ENCODE measurements at places on chromosomes 7 and 10.
A peak's percentile ranks its signal among the peaks of the same experiment; 100 is the strongest.

DNA sequence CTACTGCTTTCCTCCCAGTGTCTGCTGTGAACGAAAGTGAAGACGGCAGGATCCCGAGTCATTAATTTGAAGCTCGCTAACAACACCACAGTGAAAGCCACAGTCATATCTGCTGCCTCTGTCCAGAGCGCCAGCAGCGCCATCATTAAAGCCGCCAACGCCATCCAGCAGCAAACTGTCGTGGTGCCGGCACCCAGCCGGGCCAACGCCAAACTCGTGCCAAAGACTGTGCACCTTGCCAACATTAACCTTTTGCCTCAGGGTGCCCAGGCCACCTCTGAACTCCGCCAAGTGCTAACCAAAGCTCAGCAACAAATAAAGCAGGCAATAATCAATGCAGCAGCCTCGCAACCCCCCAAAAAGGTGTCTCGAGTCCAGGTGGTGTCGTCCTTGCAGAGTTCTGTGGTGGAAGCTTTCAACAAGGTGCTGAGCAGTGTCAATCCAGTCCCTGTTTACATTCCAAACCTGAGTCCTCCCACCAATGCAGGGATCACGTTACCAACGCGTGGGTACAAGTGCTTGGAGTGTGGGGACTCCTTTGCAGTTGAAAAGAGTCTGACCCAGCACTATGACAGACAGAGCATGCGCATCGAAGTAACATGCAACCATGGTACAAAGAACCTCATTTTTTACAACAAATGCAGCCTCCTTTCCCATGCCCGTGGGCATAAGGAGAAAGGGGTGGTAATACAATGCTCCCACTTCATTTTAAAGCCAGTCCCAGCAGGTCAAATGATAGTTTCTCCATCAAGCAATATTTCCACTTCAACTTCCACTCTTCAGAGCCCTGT lies 94.8 kb upstream of the KCNMA1 start:
- DNase-seq: no peak

DNA sequence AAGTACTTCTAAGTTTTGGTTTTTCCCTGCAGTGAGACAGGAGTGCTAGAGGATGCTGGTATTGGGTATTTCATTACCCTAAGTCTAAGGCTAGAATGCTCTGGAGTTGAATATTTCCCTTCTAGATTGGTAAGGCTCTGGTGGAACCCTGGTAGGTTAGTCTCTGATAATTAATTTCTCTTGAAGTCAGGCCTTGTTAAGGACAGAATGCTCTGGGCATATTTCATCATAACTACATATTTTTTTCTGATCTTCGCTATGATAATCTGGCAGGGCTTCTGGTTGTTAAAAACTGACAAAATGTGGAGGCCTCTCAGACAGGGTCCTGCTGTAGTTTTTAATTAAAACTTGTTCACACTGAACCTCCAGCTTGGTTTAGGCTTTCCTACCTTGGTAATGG lies 83.8 kb downstream of the CDK13 start:
- DNase-seq: no peak

- DNase-seq: no peak
Observed at GRCh38 chr7:36600314-36600682, 124.0 kb downstream of the AOAH start.

DNA sequence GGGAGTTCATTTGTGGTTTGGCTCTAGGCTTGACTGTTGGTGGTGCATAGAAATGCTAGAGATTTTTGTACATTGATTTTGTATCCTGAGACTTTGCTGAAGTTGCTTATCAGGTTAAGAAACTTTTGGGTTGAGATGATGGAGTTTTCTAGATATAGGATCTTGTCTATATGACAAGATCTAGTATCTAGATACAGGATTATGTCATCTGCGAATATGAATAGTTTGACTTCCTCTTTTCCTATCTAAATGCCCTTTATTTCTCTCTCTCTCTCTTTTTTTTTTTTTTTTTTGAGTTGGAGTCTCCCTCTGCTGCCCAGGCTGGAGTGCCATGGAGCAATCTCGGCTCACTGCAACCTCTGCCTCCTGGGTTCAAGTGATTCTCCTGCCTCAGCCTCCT lies 62.9 kb downstream of the MGAM2 start:
- DNase-seq: no peak

DNA sequence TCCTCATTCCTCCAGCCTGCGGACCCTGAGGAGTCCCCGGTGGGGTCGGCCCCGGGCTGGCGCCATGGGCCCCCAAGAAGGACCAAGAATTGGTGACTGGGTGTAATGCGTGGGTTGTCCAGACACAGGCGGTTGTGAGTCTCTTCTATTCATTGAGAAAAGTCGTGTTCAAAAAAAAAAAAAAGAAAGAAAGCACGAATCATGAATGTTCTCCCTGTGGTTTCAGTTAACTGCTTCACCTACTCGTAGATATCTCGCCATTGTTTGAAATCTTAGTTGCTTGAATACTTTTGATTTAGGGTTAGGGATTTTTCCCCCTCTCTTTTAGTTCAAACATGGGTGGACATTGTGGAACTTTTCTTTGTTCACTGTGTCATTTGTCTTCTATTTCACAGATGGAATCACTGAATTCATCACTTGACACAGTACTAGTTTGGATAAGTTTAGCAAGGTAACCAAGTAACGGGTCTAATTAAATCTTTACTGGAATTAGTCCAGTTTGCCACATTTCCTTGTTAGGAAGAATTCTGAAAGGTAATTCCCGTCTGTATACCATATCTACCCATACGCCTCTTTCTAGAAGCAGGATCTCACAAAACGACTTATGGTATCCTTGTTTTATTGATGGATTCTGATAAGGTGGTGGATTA lies 775 bp downstream of the STARD3NL start:
- peak; percentile 40 for DNase-seq

- DNase-seq: no peak
Observed at GRCh38 chr7:156386097-156386496, 254.5 kb upstream of the RNF32 start.

DNA sequence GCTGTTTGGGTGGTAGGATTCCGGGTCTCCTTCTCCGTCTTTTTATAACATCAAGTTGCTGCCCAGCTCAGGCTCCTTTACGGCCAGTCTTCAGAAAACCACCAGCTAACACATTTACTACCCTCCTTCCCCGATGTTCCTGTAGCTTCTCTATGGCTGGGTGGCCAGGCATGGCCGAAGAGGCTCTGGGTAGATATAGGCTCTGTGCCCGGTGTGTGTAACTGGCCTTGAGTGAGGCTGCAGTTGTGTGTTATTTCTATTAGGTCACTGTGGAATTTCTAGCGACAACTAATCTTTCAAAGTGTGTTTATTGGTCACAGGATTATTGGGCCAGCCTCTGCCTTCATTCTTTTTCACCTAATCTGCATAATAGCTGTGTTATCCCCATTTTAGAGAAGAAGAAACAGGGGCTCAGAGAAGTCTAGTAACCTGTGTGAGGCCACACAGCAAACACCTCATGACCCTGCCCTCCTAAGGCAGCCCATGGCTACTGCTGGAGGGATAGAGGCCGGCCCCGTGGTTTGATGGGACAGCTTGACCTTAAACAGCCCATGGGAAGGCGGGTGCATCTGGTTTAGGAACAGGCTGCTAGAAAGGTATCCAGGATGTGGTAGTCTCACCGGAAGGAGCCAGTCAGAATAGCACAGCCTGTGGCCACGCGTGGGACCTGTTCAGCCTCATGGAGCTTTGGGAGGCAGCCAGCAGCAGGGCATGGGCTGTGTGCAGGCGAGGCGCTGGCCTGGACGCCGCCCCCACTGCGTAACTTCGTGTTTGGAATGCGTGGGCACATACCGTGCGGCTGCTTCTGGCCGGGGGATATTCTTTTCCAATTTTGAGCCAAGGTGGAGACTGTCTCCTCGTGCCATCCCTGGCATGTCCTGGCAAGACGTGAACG lies 29.7 kb downstream of the HTRA1 start:
- DNase-seq: no peak

DNA sequence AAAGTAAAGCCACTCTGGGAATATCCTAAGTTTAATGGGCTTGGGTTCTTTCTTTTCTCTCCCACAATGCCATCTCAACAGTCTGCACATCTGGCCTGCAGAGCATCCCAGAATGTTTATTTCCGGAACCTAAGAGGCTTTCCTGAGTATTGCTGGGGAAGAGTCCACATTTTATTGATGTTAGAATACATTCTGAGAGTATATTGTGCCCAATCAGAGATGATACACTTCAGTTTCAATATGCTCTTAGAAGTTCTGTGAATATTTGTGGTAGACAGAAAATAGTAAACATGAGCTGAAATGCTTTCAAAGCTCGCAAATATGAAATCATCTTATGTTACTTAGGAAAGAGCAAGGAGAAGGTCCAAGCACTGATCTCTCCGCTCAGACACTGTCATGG lies 200.6 kb downstream of the TWIST1 start:
- no peak for DNase-seq

GRCh38 chr10:19892270-19892669 lies 76.0 kb downstream of the PLXDC2 start:
- DNase-seq: no peak

- no peak for DNase-seq
Observed at GRCh38 chr7:69588773-69589172, 9.5 kb upstream of the AUTS2 start.

- no peak for DNase-seq
Observed at GRCh38 chr7:78011642-78012041, 213.1 kb downstream of the PHTF2 start.

- no peak for DNase-seq
Observed at GRCh38 chr10:1047937-1048336, 982 bp downstream of the IDI1 start.

DNA sequence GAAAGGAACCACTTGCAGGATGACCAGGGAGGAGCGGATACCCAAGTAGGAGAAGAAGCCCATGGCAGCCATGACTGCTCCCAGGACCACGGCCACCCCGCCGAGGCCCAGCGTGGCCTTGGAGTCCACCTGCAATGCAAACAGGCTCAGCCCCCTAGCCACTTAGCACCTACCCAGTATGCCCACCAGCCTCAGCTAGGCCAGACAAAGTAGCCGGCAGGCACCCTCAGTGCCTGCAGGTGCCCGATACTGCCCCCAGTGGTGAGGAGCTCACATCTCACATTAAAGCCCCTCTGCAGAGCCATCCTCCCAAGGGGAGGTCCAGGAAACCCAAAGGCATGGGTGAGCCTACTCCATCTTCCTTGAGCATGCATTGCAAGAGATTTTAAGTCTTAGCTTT lies 6.6 kb downstream of the NPC1L1 start:
- DNase-seq: peak; percentile 86

GRCh38 chr10:131563411-131563810 lies 251.9 kb upstream of the TCERG1L start:
- DNase-seq: no peak

DNA sequence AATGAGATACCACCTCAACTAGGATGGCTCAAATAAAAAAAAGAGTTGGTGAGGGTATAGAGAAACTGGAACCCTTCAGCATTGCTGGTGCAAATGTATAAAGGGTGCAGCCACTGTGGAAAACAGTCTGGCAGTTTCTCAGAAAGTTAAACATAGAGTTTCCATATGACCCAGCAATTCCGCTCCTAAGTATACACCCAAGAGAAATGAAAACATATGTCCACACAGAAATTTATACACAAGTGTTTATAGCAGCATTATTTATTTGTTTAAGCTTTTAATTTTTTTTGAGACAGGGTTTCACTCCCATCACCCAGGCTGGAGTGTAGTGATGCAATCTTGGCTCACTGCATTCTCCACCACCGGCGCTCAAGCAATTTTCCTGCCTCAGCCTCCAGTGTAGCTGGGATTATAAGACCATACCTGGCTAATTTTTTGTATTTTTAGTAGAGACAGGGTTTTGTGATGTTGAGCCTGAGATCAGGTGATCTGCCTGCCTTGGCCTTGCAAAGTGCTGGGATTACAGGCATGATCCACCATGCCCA lies 118.2 kb upstream of the KIF5B start:
- no peak for DNase-seq

GRCh38 chr7:20164425-20165145 lies 52.6 kb downstream of the MACC1 start:
- no peak for DNase-seq

GRCh38 chr10:111130471-111130870 lies 53.6 kb downstream of the ADRA2A start:
- DNase-seq: no peak

DNA sequence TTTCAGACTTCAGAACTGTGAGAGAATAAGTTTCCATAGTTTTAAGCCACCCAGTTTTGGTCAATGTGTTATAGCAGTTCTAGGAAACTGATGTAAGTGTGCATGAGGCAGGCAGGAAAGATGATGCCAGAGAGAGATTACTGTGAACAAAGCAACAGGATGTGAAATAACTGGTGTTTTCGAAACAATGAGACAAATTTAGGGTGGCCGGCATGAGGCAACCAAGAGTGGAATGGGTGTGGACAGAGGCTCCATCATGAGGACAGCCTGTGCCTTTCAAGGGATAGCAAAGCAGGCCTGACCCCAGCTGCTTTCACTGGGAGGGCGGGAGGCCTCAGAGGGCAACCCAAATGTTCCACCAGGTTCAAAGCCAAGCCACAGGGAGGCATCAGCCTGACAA lies 67.3 kb upstream of the UCN3 start:
- no peak for DNase-seq

DNA sequence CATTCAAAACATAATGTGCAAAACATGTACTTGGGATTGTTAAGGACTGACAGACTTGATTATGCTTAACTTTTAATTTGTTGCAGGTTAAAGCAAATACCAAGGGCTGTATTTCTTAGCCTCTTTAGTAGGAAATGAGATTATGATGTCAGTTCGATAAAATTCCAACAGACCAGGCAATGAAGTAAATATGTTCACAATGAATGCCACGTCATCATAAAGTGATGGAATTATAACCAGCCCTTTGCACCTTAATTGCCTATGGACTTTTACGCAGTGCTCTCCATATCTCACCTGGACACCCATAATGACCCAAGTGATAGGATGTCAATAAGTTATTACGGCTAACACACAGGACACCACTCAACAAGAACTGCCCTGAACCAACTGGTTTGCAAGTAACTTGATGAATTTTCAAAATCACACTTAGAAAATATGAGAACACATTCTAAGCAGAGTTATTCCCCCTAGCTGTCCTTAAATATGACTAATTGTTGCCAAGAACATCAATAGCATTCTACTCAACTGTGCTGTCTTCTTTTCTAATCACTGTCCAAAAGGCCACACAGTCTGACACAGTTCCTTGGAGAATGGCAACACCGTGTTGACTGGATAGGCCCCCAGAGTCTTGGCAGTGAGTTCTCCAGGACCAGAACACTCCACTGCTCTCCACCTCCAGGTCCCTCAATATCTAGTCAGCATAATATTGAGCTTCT lies 115.0 kb downstream of the CHCHD3 start:
- no peak for DNase-seq

DNA sequence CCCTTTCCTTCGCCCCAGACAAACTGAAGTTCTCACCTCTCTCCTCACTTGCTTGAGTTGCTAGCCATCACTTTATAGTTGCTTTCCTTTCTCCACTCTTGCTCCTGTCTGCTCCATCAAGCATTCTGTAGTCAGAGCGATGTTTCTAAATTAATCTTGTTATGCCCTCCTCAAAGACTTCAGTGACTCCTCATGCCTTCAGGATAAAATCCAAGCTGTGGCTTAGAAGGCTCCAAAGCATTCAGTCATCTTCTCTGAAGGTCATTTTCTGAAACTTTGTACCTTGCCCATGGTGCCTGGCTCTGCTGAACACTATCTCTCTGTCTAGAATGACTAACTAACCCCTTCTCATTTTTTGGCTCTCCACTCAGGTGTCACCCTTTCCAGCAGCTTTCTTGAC lies 222.4 kb upstream of the GRB10 start:
- DNase-seq: no peak

Data from GM10248 (cell line).